ENCODE measurements at places on chromosomes 1 and 21. TPM values are rescaled to one million over a fixed set of nuclear protein-coding genes. Genes with fewer than 3 reads are reported as not detected.
A peak's percentile ranks its signal among the peaks of the same experiment; 100 is the strongest.

GRCh38 chr1:91913018-91913417 is 27.1 kb upstream of the TGFBR3 start:
- DNase-seq, result no peak

DNA sequence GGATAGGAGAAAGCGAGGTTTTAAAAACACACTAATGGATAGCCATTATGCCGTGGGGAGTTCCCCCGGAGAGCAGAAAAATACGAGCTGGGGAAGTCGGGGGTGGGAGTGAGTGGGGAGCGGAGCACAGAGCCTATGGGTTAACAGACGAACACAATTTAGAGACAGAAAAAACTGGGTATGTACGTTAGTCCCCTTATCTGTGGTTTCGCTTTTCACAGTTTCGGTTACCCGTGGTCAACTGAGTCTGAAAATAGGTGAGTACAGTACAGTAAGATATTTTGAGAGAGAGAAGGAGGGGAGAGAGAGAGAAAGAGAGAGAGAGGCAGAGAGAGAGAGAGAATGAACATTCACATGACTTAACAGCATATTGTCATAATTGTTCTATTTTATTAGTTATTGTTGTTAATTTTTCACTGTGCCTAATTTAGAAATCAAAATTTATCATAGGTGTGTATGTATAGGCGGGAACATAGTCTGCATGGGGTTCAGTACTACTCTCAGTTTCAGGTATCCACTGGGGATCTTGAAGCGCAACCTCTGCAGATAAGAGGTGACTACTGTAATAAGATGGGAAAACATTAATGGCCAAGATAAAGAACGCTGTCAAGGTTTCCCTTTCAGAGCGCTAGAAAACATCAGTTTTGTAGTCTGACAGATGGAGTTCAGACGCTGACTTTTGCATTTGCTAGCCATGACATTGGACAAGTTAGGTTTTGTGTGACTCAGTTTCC is 125.6 kb upstream of the LMO4 start:
- no peak for DNase-seq

DNA sequence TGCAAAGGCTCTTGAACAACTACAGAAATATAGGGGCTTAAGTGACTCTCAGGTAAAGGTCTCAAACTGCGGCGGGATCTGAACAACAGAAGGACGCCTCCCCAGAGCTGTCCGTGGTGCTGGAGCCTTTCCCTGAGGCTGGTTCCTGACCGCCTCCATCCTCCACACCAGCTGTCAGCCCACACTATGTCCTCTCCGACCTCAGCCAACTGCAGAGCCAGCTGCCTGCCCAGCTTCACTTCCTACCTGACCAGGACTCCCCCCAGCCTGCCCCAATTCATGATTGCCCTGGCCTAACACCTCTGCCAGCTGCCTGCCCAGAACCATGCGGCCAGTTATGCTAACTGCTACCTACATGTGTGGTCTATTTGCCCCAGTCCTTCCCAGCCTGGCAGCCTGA is 63.6 kb upstream of the ZC3H12A start:
- peak; percentile 13 for DNase-seq

The HRNR gene
- not detected for total RNA-seq

DNA sequence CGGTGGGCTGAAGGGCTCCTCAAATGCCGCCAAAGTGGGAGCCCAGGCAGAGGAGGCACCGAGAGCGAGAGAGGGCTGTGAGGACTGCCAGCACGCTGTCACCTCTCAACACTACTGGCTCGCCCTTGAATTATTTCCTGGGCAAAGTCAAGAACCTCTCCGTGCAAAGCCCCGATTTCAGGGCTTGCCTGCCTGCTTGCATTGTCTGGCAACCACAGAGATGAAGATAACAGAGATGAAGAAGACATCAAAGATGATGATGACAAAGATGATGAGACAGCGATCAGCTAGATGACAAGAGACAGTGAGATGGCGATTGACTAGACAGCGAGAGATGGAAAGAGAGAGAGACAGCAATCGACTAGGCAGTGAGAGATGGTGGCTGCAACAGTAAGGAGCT is 976.5 kb downstream of the ADGRL2 start:
- DNase-seq, result no peak

GRCh38 chr1:50697440-50698421 is 262.3 kb downstream of the FAF1 start:
- DNase-seq, result no peak

GRCh38 chr1:94796266-94796665 is 23.9 kb upstream of the SLC44A3 start:
- no peak for DNase-seq

Measured in foreskin keratinocyte (primary cell).